ENCODE measurements at places on chromosomes 4 and X.

- DNase-seq: no peak
Measured at GRCh38 chr4:186204103-186204559, 12.8 kb downstream of the CYP4V2 start.

GRCh38 chrX:132848296-132848970, 110.0 kb downstream of the HS6ST2 start:
- DNase-seq: no peak

DNA sequence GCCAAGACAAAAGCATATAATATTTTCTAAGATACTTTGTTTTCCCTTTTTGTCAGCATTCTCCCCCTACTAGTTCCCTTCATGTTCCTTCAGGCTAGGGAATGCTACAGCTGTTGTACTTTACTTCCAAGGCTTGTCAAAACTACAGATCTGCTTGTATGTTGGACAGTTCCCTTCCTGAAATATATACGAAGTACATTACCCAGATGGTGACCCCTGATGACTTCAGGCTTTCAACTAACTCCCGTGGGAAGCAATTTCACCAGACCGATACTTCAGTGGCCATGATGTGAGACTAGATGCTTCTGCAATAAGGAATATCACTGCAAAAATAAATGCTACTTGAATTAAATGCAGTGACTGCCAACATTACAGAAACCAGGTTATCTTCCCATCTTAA, 332.8 kb downstream of the SH2D1A start:
- no peak for DNase-seq

GRCh38 chr4:168743601-168744000, 246.7 kb downstream of the PALLD start:
- no peak for DNase-seq

GRCh38 chrX:39396358-39396995, 595.2 kb downstream of the MID1IP1 start:
- DNase-seq: no peak

DNA sequence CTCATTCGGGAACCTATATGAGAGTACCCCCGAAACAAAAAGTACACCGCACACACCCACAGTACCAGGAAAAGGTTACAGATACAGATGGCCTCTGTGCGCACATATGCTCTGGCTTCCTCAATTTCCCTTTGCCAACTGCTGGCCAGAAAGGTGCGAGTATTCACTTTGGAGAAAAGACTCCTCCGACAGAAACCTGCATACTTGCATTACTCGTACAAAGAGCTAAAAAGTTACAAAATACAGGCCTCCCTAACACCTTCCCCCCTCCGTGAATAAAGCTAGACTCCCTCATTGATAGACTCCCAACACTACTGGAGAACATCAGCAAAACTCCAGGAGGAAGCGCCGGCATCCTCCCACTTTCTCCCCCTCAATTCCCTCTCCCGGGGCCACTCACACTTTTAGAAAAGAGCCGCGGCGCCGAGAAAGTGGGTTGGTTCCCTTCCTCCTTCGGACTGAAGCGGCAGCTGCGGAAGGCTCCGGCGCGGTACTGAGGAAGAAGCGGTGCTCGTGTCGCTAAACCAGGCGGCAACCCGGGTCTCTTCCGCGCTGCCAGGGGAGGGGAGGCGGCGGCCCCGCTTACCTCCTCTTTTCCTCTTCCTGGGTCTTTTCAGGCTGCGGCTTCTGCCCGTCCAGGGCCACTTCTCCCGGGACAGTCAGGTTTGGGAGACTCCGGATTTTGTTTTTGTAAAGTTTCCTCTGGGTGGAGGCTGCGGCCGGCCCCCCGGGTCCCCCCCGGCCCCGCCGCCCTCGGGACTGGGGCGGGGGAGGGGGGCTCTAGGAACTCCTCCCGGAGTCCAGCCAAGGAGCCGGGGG, 1.1 kb downstream of the FBXW7 start:
- no peak for DNase-seq

- no peak for DNase-seq
Measured at GRCh38 chr4:38021751-38022150, 61.6 kb downstream of the PTTG2 start.

GRCh38 chr4:89753601-89754066, 83.3 kb downstream of the SNCA start:
- peak; percentile 98 for DNase-seq

DNA sequence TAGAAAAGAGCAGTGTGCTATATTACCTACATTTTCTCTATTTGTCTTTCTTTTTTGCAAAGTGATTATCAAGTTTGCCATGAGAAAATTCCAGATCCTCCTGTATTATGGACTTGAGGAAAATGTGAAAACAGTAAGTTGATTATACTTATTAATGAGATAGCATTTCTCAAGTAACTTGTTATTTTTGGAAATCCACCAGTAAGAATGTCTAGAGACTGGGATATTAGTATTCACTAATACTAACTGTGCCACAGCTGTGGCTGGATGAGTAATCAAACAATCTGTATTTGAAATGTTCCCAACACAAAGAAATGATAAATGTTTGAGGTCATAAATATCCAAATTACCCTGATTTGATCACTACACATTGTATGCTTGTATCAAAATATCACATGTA, 147.0 kb upstream of the CTSO start:
- DNase-seq: no peak

DNA sequence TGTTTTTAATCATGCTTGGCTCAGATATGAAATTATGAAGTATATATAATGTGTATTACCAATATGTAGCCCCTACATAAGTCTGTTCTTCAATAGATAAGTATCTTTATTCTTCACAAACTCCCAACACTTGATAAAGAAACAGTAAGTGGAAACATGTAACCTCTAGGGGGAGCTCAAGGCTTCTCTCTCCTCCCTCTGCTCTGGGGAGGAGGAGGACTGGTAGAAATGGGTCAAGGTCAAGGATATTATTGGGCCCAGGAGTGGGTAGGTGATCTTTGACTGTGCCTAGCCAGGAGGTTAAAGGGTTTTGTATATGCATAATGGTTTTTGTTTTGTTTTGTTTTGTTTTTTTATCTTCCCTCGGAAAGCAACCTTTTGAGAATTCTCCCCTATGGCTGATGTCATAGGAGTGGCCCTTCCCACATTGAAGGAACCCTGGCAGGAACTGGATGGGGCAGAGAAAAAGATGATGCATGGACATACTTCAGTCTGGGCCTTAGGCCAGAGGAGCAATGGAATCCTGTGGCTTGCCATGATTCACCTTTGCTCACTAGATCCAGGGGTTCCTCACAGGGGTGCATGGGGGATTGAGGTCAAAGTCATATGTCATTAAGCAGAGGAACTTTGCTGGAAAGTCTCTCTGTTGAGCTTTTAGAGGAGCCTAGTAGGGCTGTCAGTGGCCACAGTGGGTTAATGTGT, 460.3 kb downstream of the MID1IP1 start:
- DNase-seq: no peak

DNA sequence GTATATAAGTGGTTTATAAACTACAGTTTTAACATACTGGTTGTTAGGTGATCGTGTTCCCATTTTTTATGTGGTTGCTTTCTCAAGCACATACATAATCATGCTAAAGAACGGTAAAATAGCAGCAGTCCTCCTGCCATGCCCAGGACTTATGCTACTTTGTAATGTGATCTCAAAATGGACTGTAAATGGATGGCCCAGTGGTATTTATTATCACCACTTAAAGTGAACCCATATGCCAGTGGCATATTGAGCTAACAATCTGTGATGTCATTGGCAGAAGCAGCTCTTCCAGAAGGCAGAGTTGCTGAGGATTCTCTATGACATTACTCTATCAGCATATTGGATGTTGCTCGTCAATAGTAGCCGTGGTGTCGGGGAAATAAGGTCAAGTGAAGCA, 28.6 kb downstream of the ANK2 start:
- no peak for DNase-seq

DNA sequence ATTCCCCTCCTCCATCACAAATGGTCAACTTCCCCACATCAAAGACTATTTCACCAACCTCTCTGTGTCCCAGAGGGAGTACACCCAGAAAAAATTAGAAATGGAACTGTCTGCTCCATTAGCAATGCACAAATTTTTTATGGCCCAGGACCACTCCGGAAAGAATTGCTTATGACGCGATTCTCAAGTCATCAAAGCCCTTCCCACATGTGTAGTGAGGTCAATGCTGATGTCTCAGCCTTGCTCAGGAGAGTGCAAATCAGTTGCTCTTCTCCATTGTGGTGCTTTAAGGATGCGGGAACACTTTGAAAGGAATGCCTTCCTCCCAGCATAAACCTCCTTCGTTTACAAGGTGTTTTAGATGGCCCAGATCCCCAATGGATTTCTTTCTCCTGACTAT, 518.3 kb downstream of the PPARGC1A start:
- DNase-seq: no peak

DNA sequence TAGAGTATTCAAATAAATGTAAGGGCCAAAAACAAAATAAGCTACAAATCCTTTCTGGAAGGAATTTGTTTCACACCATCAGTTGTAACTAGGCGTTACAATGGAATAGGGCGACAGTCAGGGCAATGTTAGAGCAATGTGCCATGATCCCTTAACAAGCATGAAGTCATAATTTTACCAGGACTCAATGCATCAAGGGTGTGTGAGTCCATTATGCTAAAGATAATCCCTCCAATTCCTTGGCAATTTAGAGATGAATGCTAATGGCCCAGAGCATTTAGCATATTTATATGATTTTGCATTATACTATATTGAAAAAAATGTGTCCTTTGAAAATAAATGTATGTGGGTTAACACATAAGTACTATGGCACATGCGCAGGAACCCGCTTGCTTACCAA, 73.1 kb downstream of the GRIA2 start:
- DNase-seq: no peak

- no peak for DNase-seq
Measured at GRCh38 chr4:77125961-77126360, 31.0 kb upstream of the CCNG2 start.

DNA sequence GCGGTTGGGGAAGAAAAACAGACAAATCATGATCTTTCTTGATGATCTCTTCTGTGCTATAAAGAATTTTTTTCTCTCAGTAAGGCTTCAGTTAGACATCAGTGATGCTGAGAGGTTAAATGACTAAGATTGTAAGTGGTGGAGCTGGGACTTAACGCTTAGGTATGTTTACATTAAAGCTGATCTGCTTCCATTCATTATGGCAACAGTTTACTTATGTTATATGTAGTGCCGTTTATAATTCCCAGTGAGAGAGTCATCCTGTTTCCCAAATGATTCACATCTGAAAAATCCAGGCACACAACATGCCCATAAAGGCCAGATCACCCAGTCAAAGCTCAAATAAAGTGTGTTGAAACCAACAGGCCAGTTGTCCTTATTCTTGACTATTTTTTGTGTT, 50.1 kb downstream of the CENPVL3 start:
- peak; percentile 1 for DNase-seq

GRCh38 chr4:138305050-138305449, 62.9 kb upstream of the SLC7A11 start:
- DNase-seq: no peak

GRCh38 chrX:68112321-68112720, 321.0 kb downstream of the OPHN1 start:
- no peak for DNase-seq

DNA sequence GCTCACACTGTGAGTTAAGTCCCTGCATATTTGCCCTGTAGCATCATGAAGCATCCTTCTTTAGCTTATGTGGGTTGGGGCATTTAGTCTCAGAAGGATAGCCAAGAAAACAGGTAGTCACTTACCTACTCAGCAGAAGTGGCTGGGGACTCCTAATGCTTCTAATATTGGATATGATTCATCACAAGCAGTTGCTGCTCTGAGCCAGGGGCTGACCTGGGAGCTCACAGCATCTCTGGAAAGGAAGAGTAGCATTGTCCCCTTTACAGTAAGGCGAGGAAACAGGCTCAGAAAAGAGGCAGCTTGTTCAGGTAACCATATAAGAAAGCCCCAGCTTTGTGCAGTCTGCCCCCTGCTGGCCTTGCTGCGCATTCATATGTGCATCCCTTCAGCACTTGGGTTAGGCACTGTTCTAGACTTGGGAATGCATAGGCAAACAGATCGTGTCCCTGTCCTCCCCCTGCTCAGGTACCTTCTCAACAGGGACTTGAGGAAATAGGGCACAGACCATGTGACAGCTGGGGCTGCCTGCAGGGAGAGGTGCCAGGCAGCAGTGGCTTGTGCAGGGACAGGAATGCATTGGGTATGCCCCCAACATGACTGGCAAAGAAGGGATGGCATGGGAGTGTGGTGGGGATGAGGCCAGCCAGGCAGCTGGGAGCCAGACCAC, 35.7 kb upstream of the TBC1D14 start:
- DNase-seq: no peak

DNA sequence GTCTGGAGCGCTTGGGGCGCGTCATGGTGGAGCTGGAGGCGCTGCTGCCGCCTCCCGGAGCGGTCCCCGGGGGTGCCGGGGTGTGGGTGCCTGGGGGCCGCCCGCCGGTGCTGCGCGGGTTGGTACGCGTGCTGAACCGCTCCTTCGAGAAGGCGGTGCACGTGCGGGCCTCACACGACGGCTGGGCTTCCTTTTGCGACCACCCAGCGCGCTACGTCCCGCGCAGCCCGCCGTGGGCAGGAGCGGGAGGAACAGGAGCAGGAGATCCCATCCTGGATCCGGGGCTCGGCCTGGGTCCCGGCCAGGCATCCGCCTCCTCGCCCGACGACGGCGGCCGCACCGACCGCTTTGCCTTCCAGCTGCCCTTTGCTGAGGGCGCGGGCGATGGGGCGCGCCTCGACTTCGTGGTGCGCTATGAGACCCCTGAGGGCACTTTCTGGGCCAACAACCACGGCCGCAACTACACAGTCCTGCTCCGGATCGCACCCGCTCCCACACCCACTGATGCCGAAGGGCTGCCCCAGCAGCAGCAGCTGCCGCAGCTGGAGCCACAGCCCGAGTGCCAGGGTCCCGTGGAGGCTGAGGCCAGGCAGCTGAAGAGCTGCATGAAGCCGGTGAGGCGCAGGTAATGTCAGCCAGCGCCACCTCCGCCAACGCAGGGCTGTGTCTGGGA, 792 bp downstream of the PPP1R3F start:
- DNase-seq: no peak
